Psoas muscle (tissue), 8 donors: ENCODE measurements at places on chromosomes 4 and X. TPM values are rescaled to one million over a fixed set of nuclear protein-coding genes. Genes with fewer than 3 reads are reported as not detected.

TMPRSS11B gene
- not detected for total RNA-seq

PAGE5 gene
- not detected for total RNA-seq

NXF2B gene
- total RNA-seq = not detected

GRCh38 chr4:134883831-134884449 lies 682.4 kb upstream of the PABPC4L start:
- no peaks in the 10 kb centered on the region for H3K4me1 ChIP-seq
- no peaks in the 10 kb centered on the region for H3K27me3 ChIP-seq
- no peak overlapping the region for H3K4me3 ChIP-seq
- DNase-seq = no peak
- H3K36me3 ChIP-seq = no peaks in the 10 kb centered on the region
- no peak overlapping the region for H3K27ac ChIP-seq

GRCh38 chrX:110133735-110134370 lies 130.9 kb downstream of the TMEM164 start:
- H3K27ac ChIP-seq = no peak overlapping the region
- H3K4me1 ChIP-seq = no peaks in the 10 kb centered on the region
- DNase-seq = no peak
- H3K36me3 ChIP-seq = no peaks in the 10 kb centered on the region
- H3K27me3 ChIP-seq = no peaks in the 10 kb centered on the region

DNA sequence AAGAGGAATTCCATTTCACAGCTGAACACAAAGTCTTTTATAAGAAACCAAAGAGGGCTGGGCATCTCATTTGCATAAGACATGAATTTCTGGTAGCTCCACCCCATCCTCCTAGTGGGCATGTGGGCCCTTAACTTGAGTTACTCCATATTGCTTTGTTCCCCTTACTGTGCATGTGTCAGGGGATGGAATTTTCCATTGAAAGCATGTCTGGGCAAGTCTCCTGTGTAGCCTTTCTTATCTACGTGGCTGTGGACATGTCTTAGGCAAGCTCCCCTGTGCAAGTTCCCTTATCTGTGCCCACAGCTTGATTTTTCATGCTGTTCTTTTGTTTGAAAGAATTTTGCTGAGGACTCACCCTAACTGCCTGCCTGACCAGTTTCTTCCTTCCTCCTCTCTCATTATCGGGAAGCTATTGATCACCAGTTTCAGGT lies 123.5 kb upstream of the JADE1 start:
- H3K27ac ChIP-seq = no peak overlapping the region
- no peak overlapping the region for H3K4me3 ChIP-seq
- DNase-seq = no peak

DNA sequence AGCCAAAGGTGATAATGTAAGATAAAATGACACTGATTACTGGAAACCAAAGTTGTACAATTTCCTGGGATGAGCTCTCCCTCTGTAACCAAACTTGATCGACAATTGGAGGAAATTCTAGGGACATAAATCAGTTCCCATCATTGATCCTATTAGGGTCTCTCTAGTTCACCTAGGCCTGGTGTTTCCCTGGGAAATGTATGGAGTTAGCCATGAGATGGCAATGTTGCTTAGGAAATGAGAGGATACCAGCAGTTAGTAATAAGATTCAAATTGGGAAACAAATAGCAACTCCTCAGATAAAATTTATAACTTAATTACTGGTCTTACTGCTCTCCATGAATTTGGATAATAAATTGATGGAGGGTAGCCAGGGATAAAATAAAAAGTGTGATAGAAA lies 52.2 kb downstream of the SPATA18 start:
- H3K36me3 ChIP-seq = no peaks in the 10 kb centered on the region
- no peak overlapping the region for H3K27ac ChIP-seq
- no peak for DNase-seq
- no peaks in the 10 kb centered on the region for H3K27me3 ChIP-seq
- peaks cover 12% of the 10 kb centered on the region for H3K4me1 ChIP-seq

DNA sequence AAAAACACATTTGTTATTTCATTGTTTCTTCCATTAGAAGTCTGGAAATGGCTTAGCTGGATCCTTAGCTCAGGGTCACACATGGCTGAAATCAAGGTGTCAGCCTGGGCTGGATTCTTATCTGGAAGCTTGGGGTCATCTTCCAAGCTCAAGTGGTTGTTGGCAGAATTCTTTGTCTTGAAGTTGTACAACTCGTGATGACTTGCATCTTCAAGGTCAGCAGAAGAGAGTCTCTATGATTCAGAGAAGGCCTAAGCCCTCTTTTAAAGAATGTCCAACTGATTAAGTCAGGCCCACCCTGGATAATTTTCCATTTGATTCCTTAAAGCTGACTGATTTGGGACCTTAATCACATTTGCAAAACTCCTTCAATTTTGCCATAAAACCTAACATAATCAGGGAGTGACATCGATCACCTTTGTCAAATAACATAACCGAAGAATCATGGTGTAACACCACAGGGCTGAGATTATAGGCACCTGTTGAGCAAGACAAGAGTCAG lies 22.1 kb downstream of the TMSB4X start:
- no peaks in the 10 kb centered on the region for H3K36me3 ChIP-seq
- no peak overlapping the region for H3K27ac ChIP-seq
- H3K27me3 ChIP-seq = no peaks in the 10 kb centered on the region

DNA sequence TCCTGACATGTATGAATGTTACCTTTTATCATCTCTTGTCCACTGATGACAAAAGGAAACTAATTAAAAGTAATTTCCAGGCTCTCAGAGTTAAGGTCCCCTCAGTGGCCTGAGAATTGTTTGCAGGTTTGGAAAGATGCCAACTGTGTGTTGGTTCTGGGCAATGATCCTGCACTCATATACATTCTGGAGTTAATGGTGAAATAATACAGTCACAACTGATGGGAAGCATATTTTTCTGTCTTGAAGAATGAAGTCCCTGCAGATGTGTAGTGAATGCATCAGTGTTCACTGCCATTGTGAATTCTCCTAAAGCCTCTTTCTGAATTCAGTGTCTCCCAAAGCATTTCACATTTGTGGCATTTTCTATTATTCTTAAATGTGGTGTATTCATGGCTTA lies 238.1 kb upstream of the PPP1R2C start:
- H3K4me3 ChIP-seq = no peak overlapping the region
- no peaks in the 10 kb centered on the region for H3K36me3 ChIP-seq
- H3K27ac ChIP-seq = no peak overlapping the region
- no peaks in the 10 kb centered on the region for H3K27me3 ChIP-seq
- DNase-seq = no peak
- H3K4me1 ChIP-seq = no peaks in the 10 kb centered on the region

DNA sequence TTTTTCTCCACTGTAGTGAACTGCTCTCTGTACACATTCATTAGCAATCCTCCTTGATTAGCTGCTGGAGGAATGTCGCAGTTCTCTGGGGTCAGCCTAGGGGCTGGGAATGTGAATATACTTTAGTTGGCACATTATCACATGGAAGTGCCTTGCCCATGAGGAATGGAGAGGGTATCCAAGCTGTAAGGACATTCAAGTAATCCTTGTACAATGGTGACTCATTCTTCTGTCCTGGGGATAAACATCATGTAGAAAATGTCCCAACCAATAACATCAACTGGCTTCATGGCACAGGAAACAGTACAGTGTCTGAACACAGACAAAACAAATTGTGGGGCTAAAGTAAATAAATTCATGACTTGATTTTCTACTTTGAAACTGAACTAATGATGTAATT lies 147.1 kb downstream of the GLRA2 start:
- no peaks in the 10 kb centered on the region for H3K27me3 ChIP-seq
- H3K27ac ChIP-seq = no peak overlapping the region
- no peak overlapping the region for H3K4me3 ChIP-seq
- no peaks in the 10 kb centered on the region for H3K4me1 ChIP-seq
- no peaks in the 10 kb centered on the region for H3K36me3 ChIP-seq

DNA sequence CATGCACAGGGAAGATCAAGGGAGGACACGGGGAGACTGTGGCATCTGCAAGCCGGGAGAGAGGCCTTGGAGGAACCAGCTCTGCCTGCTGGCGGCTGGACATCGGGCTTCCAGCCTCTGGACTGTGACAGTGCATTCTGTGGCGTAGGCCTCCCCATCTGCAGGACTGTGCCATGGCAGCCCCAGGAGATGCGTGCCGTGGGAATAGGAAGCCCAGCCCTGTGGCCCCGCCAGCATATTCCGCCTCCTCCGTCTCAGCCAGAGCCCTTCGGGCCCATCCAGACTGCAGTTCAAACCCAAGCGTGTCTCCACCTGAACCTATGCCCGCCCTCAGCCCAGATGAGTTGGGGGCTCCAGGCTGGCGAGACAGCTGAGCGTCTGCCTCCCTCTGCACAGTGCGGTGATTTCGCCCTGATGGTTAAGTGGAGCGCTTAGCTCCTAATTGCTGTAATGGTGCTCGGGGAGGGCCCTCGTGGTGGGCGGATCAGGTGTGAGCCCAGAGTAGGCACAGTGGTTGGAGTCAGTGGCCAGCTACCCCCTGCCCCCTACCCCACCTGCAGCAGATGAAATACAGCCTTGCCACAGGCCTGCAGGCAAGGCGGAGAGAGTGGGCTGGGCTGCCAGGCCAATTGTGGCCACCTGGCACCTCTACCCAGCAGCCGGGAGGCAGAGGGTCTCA lies 133.9 kb downstream of the HMX1 start:
- no peak overlapping the region for H3K27ac ChIP-seq
- no peaks in the 10 kb centered on the region for H3K36me3 ChIP-seq
- no peak overlapping the region for H3K4me3 ChIP-seq
- H3K4me1 ChIP-seq = no peaks in the 10 kb centered on the region
- no peaks in the 10 kb centered on the region for H3K27me3 ChIP-seq

GRCh38 chr4:55744369-55744768 lies 75.2 kb upstream of the EXOC1L start:
- no peak for DNase-seq
- H3K27me3 ChIP-seq = no peaks in the 10 kb centered on the region
- H3K36me3 ChIP-seq = no peaks in the 10 kb centered on the region
- no peak overlapping the region for H3K27ac ChIP-seq
- no peaks in the 10 kb centered on the region for H3K4me1 ChIP-seq

GRCh38 chr4:126405369-126405982 lies 1090.7 kb downstream of the FAT4 start:
- H3K36me3 ChIP-seq = no peaks in the 10 kb centered on the region
- no peaks in the 10 kb centered on the region for H3K4me1 ChIP-seq
- DNase-seq = no peak

GRCh38 chr4:10098780-10099160 lies 17.8 kb downstream of the WDR1 start:
- H3K36me3 ChIP-seq = peaks cover 74% of the 10 kb centered on the region
- H3K27me3 ChIP-seq = no peaks in the 10 kb centered on the region
- no peak overlapping the region for H3K4me3 ChIP-seq

DNA sequence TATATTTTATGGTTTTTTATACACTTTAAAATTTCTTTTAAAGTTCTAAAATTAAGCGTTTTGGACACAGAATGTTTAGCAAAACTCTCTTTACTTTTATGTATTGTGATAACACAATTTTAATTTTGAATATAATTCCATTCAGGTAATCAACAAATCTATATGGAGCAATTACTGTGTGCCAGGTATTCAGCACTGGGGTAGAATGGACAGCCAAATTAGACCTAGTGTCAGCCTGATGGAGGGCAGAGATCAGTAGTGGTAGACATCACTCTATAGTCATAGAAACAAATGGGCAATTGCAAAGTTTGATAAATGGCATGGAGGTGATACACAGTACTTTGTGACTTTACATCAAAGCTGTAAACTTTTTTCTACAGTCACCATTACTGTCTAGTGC lies 41.8 kb upstream of the UNC5C start:
- no peaks in the 10 kb centered on the region for H3K27me3 ChIP-seq
- H3K27ac ChIP-seq = no peak overlapping the region
- DNase-seq = no peak
- no peaks in the 10 kb centered on the region for H3K4me1 ChIP-seq

DNA sequence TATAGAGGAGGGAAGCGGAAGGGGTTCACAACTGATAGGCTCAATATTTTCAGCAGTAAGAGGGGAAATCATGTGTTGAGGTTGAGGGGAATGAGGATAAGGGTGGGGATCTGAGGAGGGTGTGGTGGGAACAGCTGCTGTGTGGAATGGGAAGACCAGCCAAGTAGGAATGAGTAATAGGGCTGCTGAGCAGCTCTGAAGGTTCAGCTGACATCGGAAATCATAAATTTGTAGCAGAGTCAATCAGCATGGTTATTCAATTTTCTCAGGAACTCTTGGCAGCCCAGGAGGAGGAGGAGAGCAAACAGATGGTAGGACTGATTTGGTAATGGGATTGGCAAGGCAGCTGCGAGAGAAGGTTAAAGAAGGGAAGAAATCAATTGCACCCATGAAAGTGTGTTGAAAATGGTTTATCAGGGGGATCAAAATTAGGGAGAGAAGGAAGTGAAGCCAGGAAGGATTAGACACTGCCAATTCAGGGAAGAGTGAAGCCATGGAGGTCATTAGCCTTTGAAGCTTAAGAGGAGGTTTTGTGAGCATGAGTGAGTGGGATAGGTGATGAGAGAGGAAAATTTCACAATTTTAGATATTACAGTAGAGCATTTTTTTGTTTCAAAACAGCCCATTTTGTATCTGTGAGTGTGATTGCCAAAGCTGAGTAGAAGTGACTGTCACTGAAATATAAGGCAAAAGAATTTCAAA lies 82.6 kb downstream of the PCDH7 start:
- H3K27me3 ChIP-seq = no peaks in the 10 kb centered on the region
- no peak overlapping the region for H3K27ac ChIP-seq
- DNase-seq = no peak
- H3K36me3 ChIP-seq = no peaks in the 10 kb centered on the region
- H3K4me3 ChIP-seq = no peak overlapping the region
- H3K4me1 ChIP-seq = no peaks in the 10 kb centered on the region

DNA sequence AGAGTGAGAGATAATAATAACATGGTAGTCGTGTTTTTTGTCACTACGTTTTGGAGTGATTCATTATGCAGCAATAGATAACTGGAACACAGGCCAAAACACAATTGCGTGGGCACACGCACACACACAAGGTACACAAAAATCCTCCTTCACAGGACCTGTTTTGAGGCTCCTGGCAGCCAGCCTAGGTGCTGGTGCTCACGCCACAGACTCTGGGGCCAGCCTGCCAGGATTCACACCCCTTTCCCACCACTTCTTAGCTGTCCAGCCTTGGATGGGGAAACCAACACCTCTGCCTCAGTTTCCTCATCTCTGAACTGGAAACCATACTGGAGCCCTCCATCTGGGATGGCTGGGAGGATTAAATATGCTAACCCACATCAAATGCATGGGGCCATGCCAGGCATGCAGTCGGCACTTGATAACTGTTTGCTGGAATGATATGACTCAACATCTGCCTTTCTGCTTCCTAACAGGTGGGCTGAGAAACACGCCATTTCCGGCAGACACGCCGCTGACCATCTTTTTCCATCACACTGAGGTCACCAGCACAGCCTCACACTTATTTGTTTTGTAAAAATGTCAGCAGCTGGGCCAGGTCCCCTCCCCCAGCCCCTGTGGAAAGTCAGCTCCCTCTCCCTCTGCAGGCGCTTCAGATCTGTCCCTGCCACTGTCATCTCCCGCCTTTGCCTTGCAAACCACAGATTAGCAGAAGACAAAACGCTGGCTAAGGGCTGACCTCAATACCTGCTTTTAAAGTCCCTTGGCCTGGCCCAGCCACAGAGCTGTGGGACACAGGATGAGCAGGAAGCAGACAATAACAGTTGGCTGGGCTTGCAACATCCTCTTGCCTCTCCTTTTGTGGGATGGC lies 237.5 kb downstream of the BCOR start:
- H3K4me3 ChIP-seq = no peak overlapping the region
- no peaks in the 10 kb centered on the region for H3K27me3 ChIP-seq
- no peak overlapping the region for H3K27ac ChIP-seq
- peaks cover 8% of the 10 kb centered on the region for H3K4me1 ChIP-seq
- DNase-seq = no peak
- H3K36me3 ChIP-seq = no peaks in the 10 kb centered on the region
